Gastroesophageal sphincter (tissue), 4 donors: ENCODE measurements at places on chromosomes 16 and 17. TPM values are rescaled to one million over a fixed set of nuclear protein-coding genes. Genes with fewer than 3 reads are reported as not detected.

Gene SOST
- not detected for total RNA-seq

Gene AHSP
- total RNA-seq, result not detected

Gene TPSG1
- total RNA-seq, result 0.31 TPM

Gene ZDHHC1
- 13.7 TPM for total RNA-seq

Gene NOTUM
- total RNA-seq, result not detected

DNA sequence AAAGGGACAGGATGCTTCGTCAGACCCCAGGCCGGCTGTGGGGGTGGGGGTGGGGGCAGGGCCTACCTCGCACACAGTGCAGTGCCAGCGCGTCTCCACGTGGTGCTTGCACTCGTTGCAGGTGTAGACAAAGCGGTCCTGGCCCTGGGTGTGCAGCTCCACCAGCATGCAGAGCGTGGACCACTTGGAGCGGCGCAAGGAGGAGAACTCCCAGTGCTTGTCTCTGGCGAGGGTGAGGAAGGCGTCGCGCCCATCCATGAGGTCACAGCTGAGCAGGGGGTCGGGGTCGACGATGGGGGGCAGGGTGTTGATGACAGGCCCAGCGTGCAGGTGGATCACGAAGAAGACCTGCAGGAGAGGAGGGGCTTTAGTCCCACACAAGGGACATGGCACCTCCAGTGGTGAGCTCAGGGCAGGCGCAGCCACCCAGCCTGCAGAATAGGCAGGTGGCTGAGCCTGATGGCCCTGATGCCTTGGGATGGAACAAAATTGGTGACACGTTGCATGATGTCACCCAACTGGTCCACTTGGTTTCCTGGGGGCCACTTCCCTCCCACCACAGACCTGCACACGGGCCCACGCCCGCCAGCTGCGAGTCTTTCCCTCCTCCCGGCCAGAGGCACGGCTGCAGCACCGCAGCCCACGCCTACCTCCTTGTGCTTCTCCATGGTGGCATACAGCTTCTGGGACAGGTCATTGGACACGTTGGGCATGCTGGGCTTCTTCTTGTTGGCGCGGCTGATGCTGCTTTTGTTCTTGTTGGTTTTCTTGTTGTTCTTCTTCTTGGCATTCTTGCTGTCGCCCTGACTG, 14.0 kb upstream of the TRAP1 start:
- no peak overlapping the region for H3K27ac ChIP-seq
- no peaks in the 10 kb centered on the region for H3K36me3 ChIP-seq
- no peak for ATAC-seq
- no peak overlapping the region for H3K4me3 ChIP-seq
- no peaks in the 10 kb centered on the region for H3K27me3 ChIP-seq

GRCh38 chr17:28188841-28189263, 130.1 kb upstream of the TMEM97 start:
- no peak overlapping the region for H3K27ac ChIP-seq
- no peak overlapping the region for H3K4me3 ChIP-seq
- peaks cover 61% of the 10 kb centered on the region for H3K36me3 ChIP-seq
- no peaks in the 10 kb centered on the region for H3K4me1 ChIP-seq
- H3K27me3 ChIP-seq, result no peaks in the 10 kb centered on the region
- no peak for ATAC-seq

GRCh38 chr16:81616321-81617020, 162.6 kb upstream of the PLCG2 start:
- peaks cover 25% of the 10 kb centered on the region for H3K4me1 ChIP-seq
- H3K36me3 ChIP-seq, result no peaks in the 10 kb centered on the region
- H3K27ac ChIP-seq, result peak overlapping the region; percentile 21
- no peaks in the 10 kb centered on the region for H3K27me3 ChIP-seq
- H3K4me3 ChIP-seq, result no peak overlapping the region

GRCh38 chr16:72862090-72862489, 185.8 kb downstream of the ZFHX3 start:
- peaks cover 31% of the 10 kb centered on the region for H3K4me1 ChIP-seq
- no peak for ATAC-seq
- H3K36me3 ChIP-seq, result no peaks in the 10 kb centered on the region
- H3K27me3 ChIP-seq, result no peaks in the 10 kb centered on the region
- no peak overlapping the region for H3K4me3 ChIP-seq

- no peaks in the 10 kb centered on the region for H3K27me3 ChIP-seq
- H3K36me3 ChIP-seq, result no peaks in the 10 kb centered on the region
- no peak for ATAC-seq
- no peak overlapping the region for H3K4me3 ChIP-seq
- H3K27ac ChIP-seq, result no peak overlapping the region
Measured at GRCh38 chr17:55729484-55729883, 6.8 kb upstream of the TMEM100 start.

- H3K27ac ChIP-seq, result no peak overlapping the region
- no peaks in the 10 kb centered on the region for H3K36me3 ChIP-seq
- no peak overlapping the region for H3K4me3 ChIP-seq
- peaks cover 77% of the 10 kb centered on the region for H3K27me3 ChIP-seq
Measured at GRCh38 chr17:36665417-36665816, 64.0 kb downstream of the MRM1 start.

DNA sequence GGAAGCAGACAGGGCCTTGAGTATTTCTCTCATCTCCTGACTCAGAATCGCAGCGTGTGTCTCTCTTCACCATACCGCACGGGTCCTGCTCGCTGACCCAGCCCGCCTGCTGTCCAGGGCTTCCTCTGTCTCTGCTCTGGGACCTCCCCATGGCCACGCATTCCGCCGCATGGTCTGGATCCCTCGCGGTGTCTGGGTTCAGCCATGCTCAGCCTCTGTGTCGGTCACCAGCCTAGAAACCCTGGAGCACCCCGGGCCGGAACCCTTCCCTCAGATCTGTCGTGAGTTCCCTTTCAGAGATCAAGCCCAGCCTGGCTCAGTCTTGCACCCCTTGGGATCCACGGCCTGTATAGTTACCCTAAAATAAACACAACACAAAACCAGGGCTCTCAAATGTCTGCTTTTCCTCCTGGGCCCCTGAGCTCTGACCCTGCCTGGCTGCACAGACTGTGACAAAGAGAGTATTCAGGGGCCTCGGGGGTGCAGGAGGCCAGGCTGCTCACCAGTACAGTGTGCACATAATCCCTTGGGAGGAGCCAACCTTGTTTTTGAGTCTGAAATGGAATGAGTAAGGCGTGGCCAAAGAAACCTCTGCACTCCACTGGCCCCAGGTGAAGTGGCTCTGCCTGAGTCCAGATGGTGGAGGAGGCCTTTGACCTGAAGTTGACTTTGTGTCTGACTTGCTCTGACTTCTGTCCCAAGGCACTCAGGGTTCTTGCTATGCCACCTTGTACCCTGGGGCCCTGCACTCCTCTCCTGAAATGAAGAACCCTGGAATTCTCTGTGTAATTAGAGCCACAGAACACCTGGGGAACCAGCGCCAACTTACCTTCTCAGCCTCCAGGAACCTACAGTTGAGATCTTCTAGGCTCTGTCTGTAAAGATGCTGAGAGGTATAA, 5.8 kb upstream of the SPIRE2 start:
- no peaks in the 10 kb centered on the region for H3K27me3 ChIP-seq
- no peak for ATAC-seq
- no peak overlapping the region for H3K27ac ChIP-seq

DNA sequence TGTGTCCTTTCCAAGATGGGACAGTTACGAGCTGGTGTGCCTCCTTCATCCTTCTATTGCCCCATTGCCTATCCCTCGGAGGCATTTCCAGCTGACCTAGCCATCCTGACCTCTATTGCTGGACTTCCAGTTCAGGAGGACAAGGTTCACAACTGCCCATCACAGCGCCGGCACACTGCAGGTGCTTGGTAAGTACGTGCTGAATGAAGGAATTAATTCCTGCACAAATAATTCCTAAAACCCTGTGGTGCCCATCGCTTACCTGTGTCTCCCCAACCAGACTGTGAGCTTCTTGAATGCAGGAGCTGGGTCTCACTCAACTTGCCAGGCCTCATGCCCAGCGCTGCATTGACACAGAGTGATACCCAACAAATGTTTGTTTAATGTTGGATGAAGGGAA, 13.0 kb downstream of the ALOX15B start:
- no peaks in the 10 kb centered on the region for H3K36me3 ChIP-seq
- H3K4me1 ChIP-seq, result no peaks in the 10 kb centered on the region
- H3K27ac ChIP-seq, result no peak overlapping the region
- no peak for ATAC-seq

DNA sequence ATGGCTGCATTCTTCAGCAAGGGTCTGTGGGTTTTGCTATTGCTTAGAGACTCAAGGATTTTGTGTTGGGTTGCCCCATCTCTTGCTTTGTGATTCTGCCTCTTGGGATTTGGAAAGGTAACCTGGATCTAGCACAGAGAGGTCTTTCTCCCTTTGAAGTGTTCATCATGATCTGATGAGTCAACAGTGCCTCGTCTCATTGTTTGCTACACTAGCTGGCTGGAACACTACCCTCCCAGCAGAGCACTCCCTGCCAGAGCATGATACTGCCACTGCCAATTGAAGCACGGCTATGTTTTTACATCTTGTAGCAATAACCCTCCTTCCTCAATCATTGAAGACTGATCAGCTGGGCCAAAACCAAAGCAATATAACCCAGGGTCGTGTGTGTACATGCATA, 361.0 kb downstream of the CDH13 start:
- H3K27me3 ChIP-seq, result no peaks in the 10 kb centered on the region
- no peaks in the 10 kb centered on the region for H3K4me1 ChIP-seq
- H3K27ac ChIP-seq, result no peak overlapping the region
- H3K4me3 ChIP-seq, result no peak overlapping the region

DNA sequence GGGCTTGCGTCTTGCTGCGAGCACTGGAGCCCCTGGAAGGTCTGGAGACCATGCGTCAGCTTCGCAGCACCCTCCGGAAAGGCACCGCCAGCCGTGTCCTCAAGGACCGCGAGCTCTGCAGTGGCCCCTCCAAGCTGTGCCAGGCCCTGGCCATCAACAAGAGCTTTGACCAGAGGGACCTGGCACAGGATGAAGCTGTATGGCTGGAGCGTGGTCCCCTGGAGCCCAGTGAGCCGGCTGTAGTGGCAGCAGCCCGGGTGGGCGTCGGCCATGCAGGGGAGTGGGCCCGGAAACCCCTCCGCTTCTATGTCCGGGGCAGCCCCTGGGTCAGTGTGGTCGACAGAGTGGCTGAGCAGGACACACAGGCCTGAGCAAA, 7.4 kb downstream of the MPG start:
- H3K27ac ChIP-seq, result peak overlapping the region; percentile 68
- H3K36me3 ChIP-seq, result peaks cover 88% of the 10 kb centered on the region
- H3K27me3 ChIP-seq, result no peaks in the 10 kb centered on the region
- no peak for ATAC-seq
- H3K4me1 ChIP-seq, result peaks cover 25% of the 10 kb centered on the region

- H3K27ac ChIP-seq, result peak overlapping the region; percentile 5
- peaks cover 28% of the 10 kb centered on the region for H3K4me1 ChIP-seq
- H3K4me3 ChIP-seq, result no peak overlapping the region
Measured at GRCh38 chr17:47603830-47604597, 45.7 kb upstream of the KPNB1 start.

DNA sequence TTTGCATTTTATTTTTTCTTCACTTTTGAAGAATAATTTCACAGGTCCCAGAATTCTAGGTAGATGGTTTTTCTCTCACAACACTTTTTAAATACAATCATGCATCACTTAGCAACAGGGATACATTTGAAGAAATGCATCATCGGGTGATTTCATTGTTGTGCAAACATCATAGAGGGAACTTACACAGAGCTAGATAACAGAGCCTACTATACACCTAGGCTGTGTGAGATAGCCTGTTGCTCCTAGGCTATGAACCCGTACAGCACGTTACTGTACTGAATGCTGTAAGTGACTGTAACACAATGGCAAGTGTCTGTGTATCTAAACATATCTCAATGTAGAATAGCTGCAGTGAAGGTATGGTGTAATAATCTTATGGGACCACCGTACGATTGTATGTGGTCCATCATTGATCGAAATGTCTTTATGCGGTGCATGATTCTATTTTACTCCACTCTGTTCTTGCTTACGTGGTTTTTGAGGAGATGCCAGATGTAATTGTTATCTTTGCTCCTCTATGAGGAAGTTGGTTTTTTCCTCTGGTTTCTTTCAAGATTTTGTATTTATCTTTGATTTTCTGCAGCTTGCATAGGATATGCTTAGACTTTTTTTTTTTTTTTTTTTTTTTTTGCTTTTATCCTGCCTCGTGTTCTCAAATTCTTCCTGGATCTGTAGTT, 35.5 kb upstream of the TMEM92 start:
- ATAC-seq, result no peak
- H3K4me1 ChIP-seq, result peaks cover 6% of the 10 kb centered on the region
- no peaks in the 10 kb centered on the region for H3K27me3 ChIP-seq
- no peaks in the 10 kb centered on the region for H3K36me3 ChIP-seq
- no peak overlapping the region for H3K4me3 ChIP-seq
